ENCODE measurements at places on chromosomes 7 and 10.

DNA sequence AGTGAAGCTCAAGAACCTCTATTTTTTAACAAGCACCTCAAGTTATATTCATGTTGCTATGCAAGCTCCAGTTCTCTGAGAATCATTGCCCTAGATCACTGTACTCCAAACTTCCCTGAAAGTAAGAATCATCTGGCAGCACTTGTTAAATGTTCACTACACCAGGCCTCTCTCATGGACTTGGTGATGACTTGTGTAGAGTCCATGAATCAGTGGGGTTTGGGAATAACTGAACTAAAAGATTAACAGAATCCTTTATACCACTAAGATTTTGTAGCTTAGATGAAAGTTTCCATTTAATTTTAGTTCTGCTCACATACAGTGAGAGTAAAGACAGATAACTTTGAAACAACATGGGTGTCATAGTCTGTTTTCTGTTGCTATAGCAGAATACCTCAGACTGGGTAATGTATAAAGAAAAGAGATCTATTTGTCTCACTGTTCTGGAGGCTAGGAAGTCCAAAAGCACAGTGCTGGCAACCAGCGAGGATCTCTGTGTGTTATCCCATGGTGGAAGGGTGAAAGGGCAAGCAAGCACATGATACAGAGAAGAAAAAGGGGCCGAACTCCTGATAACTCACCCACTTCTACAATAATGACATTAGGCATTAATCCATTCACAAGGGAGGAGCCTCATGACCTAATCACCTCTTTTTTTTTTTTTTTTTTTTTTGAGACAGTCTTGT lies 27.9 kb upstream of the AOAH start:
- DNase-seq = no peak

DNA sequence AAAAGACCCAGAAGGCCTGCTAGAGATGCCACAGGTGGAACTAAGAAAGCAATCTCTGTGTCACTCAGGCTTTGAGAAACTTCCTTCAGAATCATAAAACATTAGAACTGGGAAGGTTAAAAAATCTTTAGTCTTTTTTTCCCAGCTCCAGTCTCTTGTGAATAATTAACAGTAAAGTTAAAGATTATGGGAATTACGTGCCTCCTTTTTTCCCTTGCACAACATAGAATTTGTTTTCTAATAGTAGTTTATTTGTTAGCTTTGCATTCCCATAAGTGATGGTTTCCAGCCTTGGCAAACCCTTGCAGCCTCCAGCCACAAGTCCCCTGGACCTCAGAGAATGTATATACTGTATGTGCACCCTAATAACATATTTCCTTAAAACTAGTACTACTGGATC lies 128.3 kb downstream of the TPST1 start:
- DNase-seq = no peak

DNA sequence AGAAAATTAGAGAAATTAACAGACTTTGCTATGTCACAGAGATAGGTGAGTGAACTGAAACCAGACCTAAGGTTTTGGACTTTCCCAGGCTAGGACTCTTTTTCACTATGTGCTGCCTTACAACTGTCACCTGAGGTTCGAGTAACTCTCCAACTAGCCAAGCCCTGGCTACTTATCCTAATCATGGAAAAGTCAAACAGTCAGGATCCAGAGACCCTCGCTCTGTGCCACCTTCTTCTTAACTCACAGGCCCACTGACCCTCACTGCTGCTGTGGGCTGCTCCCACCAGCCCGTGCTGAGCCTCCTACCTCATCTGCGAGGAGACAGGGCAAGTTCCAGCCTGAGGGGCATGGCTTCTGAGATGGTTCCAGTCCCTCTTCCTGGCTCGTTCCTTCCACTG lies 211.4 kb upstream of the KLF14 start:
- no peak for DNase-seq

- DNase-seq = no peak
Observed at GRCh38 chr10:31098046-31098445, 66.4 kb upstream of the ZNF438 start.
